Hepatocyte (in vitro differentiated cells): ENCODE measurements at places on chromosomes 7 and 10. TPM values are rescaled to one million over a fixed set of nuclear protein-coding genes. Genes with fewer than 3 reads are reported as not detected.

DNA sequence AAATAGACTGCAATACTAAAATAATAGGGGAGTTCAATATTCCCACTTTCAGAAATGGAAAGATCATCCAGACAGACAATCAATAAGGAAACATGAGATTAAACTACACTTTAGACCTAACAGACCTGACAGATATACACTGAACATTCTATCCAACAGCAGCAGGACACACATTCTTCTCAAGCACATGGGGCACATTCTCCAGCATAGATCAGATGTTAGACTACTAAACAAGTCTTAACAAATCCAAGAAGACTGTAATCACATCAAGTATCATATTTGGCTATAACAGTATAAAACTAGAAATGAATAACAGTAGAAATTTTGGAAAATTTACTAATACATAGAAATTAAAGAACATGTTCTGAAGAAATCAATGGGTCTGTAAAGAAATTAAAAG lies 458.9 kb upstream of the ANKRD30A start:
- no peak overlapping the region for H3K27ac ChIP-seq
- no peak overlapping the region for H3K4me3 ChIP-seq
- no peaks in the 10 kb centered on the region for H3K27me3 ChIP-seq
- DNase-seq, result no peak
- peaks cover 2% of the 10 kb centered on the region for H3K4me1 ChIP-seq
- H3K36me3 ChIP-seq, result no peaks in the 10 kb centered on the region

- no peak overlapping the region for H3K4me3 ChIP-seq
- H3K4me1 ChIP-seq, result no peaks in the 10 kb centered on the region
These were observed 18.7 kb downstream of the KRIT1 start for GRCh38 chr7:92226981-92227380.

- H3K36me3 ChIP-seq, result no peaks in the 10 kb centered on the region
- peaks cover 90% of the 10 kb centered on the region for H3K27me3 ChIP-seq
- no peak for DNase-seq
- H3K4me1 ChIP-seq, result peaks cover 24% of the 10 kb centered on the region
- H3K4me3 ChIP-seq, result no peak overlapping the region
These were observed 13.1 kb upstream of the NKX2-3 start for GRCh38 chr10:99519690-99520039.

AKR1C4 gene
- total RNA-seq, result 1.5 and 1.7 TPM in 2 replicates

TEX47 gene
- total RNA-seq, result not detected in 2 replicates

SNCG gene
- total RNA-seq, result 2.7 and 12.1 TPM in 2 replicates

RAPGEF5 gene
- total RNA-seq, result 8.8 and 14.5 TPM in 2 replicates

DNA sequence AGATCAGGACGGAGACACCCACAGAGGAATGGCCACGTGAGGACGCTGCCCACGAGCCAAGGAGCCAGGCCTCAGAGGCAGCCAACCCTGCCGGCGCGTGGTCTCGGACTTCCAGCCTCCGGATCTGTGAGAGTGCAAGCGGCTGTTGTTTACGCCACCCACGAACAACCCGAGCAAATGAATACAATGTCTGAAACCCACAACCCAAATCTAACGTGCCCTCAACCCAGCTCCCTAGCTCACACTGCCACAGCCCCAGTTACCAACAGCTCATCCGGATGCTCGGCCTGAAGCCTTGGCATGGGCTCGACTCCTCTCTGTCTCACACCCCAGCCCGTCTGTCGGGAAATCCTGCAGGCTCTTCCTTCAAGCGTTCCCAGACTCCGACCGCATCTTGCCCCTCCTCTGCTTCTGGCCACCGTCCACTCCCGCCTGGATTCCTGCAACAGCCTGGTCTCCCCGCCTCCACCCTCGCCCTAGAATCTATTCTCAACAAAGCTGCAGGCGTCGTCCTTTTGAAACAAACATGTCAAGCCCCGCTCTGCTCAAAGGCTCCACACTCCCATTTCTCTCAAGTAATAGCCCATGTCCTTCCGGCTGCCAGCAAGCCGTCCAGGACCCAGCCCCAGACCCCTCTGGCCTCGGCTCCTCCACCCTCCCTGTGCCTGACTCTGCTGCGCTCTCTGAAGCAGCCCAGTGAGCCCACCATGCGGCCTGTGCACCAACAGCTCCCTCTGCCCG lies 35.3 kb downstream of the STK32C start:
- no peaks in the 10 kb centered on the region for H3K27me3 ChIP-seq
- no peak overlapping the region for H3K4me3 ChIP-seq
- no peaks in the 10 kb centered on the region for H3K36me3 ChIP-seq
- no peak overlapping the region for H3K27ac ChIP-seq
- no peaks in the 10 kb centered on the region for H3K4me1 ChIP-seq

DNA sequence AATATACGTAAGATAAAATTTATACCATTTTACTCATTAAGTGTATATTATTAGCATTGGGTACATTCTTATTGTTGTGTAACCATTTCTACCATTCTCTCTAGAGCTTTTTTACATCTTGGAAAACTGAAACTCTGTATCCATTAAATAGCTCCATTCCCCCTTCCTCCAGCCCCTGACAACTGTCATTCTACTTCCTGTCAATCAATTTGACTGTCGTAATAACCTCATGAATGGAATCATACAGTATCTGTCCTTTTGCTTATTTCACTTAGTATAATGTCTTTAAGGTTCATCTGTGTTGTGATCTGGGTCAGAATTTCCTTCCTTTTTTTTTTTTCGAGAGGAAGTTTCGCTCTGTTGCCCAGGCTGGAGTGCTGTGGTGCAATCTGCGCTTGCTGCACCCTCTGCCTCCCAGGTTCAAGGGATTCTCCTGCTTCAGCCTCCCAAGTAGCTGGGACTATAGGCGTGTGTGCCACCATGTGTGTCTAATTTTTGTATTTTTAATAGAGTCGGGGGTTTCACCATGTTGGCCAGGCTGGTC lies 15.6 kb downstream of the ZRANB1 start:
- no peaks in the 10 kb centered on the region for H3K4me1 ChIP-seq
- H3K27ac ChIP-seq, result no peak overlapping the region
- H3K27me3 ChIP-seq, result no peaks in the 10 kb centered on the region
- no peak for DNase-seq

DNA sequence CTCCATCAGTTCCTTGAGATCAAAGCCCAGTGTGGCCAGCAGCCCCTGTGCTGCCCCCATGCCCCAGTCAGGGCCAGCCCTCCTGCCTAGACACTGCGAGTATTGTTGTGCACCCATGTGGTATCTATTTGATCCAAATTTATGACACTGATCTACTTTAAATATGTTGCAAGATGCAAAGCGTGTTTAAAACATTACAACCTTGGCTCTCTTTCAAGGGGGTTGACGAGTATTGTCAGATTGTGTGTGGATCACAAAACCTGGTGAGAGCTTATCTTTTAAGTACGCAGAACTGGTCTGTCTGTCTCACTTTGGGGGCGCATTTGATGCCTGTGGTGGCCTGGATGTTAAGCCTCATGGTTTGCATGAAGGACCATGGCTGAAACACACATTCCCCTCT lies 108.9 kb downstream of the COL13A1 start:
- no peak overlapping the region for H3K27ac ChIP-seq
- H3K4me1 ChIP-seq, result peaks cover 30% of the 10 kb centered on the region
- DNase-seq, result no peak
- H3K4me3 ChIP-seq, result no peak overlapping the region
- H3K27me3 ChIP-seq, result no peaks in the 10 kb centered on the region
- H3K36me3 ChIP-seq, result no peaks in the 10 kb centered on the region

ABCB4 gene
- 0.80 and 1.2 TPM in 2 replicates for total RNA-seq

ZYX gene
- 25.0 and 31.8 TPM in 2 replicates for total RNA-seq

HOGA1 gene
- 4.5 and 5.8 TPM in 2 replicates for total RNA-seq

CCDC146 gene
- total RNA-seq, result 4.0 and 5.8 TPM in 2 replicates

FZD1 gene
- total RNA-seq, result 8.1 and 9.9 TPM in 2 replicates

GRCh38 chr10:77377034-77377433 lies 260.6 kb downstream of the KCNMA1 start:
- no peak for DNase-seq
- no peaks in the 10 kb centered on the region for H3K4me1 ChIP-seq
- H3K27me3 ChIP-seq, result no peaks in the 10 kb centered on the region
- no peaks in the 10 kb centered on the region for H3K36me3 ChIP-seq
- no peak overlapping the region for H3K27ac ChIP-seq

MYO1G gene
- 0.03 TPM in 1 of 2 replicates, not detected in the other for total RNA-seq

VIM gene
- 833 and 1,051 TPM in 2 replicates for total RNA-seq

DNA sequence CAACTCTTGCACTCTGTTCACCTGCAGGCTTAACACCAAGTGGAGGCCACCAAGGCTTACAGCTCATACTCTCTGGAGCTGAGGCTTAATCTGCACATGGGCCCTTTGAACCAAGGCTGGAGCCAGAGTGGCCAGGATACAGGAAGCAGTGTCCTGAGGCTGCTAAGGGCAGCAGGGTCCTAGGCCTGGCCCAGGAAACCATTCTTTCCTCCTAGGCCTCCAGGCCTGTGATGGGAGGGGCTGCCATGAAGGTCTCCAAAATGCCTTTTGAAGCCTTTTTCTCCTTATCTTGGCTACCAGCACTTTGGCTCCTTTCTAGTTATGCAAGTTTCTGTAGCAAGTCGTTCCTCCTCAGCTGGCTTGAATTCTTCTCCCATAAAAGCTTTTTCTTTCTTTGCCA lies 68.0 kb upstream of the GNAI1 start:
- H3K4me1 ChIP-seq, result no peaks in the 10 kb centered on the region
- H3K4me3 ChIP-seq, result no peak overlapping the region
- no peaks in the 10 kb centered on the region for H3K27me3 ChIP-seq
- DNase-seq, result no peak
- H3K36me3 ChIP-seq, result no peaks in the 10 kb centered on the region

DNA sequence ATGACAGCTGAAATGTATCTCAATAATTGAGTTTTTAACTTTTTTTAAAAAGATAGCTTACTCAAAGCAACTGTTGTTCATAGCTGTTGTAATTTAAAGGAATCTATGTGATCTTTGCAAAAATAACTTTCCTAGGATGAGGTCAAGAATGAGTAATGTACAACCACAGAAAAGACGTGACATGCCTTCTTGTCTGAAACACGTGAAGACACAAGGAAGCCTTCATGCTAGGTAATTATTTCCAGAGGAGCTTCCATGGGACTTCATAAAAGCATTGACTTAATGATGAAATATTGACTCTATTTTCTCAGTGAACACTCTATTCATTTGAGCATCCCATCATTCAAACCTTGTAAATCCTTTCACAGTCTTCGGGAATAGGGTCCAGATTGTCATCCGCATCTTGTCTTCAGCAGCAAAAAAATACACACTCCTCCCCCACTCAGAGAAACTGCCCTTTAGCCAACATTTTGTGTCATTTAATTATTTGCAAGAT lies 528.0 kb downstream of the NRG3 start:
- H3K4me3 ChIP-seq, result no peak overlapping the region
- H3K27me3 ChIP-seq, result no peaks in the 10 kb centered on the region
- no peak overlapping the region for H3K27ac ChIP-seq
- H3K36me3 ChIP-seq, result no peaks in the 10 kb centered on the region
- H3K4me1 ChIP-seq, result no peaks in the 10 kb centered on the region

- DNase-seq, result peak; percentile 95
- peaks cover 51% of the 10 kb centered on the region for H3K4me1 ChIP-seq
- peak overlapping the region; percentile 95 for H3K27ac ChIP-seq
These were observed 5.1 kb downstream of the LDB1 start for GRCh38 chr10:102114861-102115618.

DNA sequence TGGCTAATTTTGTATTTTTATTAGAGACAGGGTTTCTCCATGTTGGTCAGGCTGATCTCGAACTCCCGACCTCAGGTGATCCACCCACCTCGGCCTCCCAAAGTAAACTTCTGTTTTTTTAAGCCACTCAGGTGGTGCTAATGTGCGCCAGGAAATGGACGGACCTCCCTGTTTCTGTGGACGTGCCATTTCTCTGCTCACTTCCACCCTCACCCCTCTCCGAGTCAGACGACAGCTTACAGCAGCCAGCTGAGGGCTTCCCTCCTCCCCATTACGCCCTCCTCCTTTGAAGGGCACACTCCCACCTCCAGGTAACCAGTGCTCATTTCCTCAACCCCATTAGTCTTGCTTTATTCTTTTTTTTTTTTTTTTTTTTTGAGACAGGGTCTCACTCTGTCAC lies 41.7 kb upstream of the EZH2 start:
- no peak overlapping the region for H3K4me3 ChIP-seq
- DNase-seq, result no peak
- H3K4me1 ChIP-seq, result no peaks in the 10 kb centered on the region
- H3K27ac ChIP-seq, result no peak overlapping the region
- H3K36me3 ChIP-seq, result no peaks in the 10 kb centered on the region
- no peaks in the 10 kb centered on the region for H3K27me3 ChIP-seq

GRCh38 chr10:78626471-78626870 lies 442.3 kb upstream of the ZMIZ1 start:
- H3K36me3 ChIP-seq, result no peaks in the 10 kb centered on the region
- H3K4me1 ChIP-seq, result peaks cover 8% of the 10 kb centered on the region
- H3K27me3 ChIP-seq, result no peaks in the 10 kb centered on the region
- DNase-seq, result no peak

DNA sequence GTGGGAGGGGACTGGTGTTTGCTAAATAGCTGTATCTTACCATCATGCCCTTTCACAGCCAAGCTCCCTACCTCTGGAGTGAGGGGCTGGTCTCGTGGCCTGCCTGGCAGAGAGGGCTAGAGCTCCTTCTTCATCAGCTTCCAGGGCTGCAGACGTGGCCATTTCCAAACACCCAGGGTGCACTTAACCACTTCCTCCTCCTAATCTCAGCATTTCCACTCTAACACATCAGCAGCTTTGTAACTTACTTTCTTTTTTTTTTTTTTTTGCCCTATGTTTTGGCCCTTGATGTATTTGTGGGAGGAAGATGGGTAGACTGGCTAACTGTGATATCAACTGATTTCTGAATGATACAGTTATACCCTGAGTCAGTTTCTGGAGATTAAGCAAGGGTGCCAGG lies 27.4 kb downstream of the LRRC4 start:
- H3K4me1 ChIP-seq, result peaks cover 19% of the 10 kb centered on the region
- no peaks in the 10 kb centered on the region for H3K36me3 ChIP-seq
- H3K27ac ChIP-seq, result no peak overlapping the region
- H3K27me3 ChIP-seq, result no peaks in the 10 kb centered on the region

GRCh38 chr10:59057345-59057744 lies 119.1 kb upstream of the PHYHIPL start:
- H3K4me1 ChIP-seq, result no peaks in the 10 kb centered on the region
- H3K4me3 ChIP-seq, result no peak overlapping the region
- no peak overlapping the region for H3K27ac ChIP-seq
- no peaks in the 10 kb centered on the region for H3K27me3 ChIP-seq

DNA sequence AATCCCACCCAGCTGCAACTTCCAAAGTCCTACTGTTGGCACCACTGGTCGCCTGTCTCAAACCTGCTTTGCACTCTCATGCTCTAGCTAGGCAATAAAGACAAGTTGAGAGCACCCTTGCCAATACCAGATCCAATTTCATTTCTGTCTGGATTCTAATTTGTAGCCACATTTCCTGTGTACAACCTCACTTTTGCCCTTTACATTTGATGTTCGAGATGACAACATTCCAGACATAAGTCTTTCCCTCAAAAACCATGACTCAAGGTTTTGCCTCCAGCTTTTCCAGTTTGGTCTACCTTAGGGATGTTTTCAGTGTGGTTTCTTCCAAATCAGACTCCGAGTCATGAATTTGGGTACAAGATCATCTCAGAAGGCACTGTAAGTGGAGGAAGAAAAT lies 309.0 kb downstream of the GPAM start:
- no peaks in the 10 kb centered on the region for H3K27me3 ChIP-seq
- DNase-seq, result no peak
- no peaks in the 10 kb centered on the region for H3K4me1 ChIP-seq
- no peak overlapping the region for H3K4me3 ChIP-seq
- H3K27ac ChIP-seq, result no peak overlapping the region
